ENCODE measurements at places on chromosomes 13 and 19.

DNA sequence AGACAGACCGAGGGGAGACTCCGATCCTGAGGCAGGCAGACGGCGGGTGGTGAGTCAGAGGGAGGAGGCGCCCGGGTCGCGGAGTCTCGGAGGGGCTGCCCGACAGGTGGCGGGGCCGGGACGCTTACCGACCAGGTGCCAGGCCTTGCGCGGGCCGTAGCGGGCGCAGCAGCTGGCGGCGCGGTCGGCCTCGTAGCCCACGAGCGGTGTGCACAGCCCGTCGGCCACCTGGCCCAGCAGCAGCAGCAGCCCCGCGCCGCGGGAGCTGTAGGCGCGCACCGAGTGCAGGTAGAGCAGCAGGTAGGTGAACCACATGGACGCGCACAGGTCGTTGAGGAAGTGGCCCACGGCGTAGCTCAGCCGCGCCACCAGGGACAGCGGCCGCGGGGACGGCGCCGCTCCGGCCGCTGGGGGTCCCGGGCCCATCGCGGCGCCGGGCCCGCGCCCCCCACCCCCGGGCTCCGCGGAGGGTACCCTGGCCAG is 367 bp downstream of the MFSD12 start:
- DNase-seq, result no peak

GRCh38 chr19:17210296-17210695 is 4.9 kb upstream of the USE1 start:
- DNase-seq, result no peak

DNA sequence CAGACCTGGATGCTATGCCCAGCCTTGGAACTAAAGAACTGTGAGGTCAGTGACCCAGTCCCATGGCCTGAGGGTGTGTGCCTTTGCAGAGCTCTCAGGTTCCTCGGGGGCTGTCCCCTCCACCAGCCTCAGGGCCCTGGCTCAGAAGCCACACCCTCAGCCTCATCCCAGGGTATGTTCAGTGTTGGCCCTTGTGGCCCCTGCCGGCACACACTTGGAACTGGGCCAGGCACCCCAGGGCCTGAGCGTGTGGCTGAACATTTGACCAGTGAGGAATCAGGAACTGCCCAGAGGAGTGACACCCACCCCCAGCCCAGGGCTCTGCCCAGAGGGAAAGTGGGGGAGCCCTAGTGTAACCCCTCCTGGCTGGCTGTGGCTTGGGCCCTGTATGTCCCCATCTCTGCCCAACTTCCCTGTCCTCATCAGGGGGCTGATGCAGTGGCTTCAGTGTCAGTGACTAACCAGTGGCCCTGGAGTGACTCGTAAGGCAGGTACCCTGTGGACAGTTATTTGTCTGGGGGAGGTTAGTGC is 10.0 kb downstream of the NKPD1 start:
- peak; percentile 20 for DNase-seq

GRCh38 chr13:20337884-20338551 is 105.9 kb upstream of the GJB6 start:
- no peak for DNase-seq

DNA sequence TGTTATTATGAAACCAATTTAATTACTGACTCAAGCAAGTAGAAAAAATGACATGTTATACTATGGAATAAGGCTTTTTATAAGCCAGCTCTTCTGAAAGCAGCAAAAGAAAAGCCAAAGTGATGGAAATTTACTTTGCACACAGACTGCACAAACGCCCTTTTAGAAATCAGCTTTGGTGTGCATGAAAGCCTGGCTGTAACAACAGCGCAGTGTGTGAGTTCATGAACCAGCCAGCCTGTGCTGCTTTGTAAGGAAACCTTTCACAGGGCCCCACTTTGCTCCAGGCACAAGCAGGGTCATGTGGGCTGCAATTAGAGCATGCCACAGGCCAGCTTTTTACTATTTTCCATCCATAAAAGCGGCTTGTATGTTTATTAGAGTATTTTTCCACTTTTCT is 13.6 kb upstream of the IFT88 start:
- DNase-seq, result no peak

GRCh38 chr13:94435604-94436226 is 43.8 kb downstream of the DCT start:
- no peak for DNase-seq

GRCh38 chr13:42633495-42633894 is 59.5 kb downstream of the TNFSF11 start:
- no peak for DNase-seq

DNA sequence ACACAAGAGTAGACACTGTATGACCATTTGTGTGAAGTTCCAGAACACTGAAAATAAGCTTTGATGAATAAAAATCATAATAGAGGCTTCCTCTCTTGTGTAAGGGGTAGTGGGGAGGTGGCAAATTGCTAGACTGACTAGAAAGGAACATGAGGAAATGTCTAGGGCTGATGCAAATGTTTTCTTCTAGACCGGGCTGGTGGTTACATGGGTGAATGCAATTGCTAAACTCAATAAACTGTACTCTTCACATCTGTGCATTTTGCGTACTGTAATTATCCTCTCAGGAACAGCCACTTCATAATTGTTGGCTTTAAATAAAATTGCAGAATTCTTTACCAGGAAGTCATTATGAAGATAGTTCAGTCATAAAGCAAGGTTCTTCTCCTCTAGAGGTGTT is 5.2 kb upstream of the KBTBD7 start:
- DNase-seq, result peak; percentile 8

- no peak for DNase-seq
Measured at GRCh38 chr19:11054628-11055027, 34.6 kb upstream of the LDLR start.

DNA sequence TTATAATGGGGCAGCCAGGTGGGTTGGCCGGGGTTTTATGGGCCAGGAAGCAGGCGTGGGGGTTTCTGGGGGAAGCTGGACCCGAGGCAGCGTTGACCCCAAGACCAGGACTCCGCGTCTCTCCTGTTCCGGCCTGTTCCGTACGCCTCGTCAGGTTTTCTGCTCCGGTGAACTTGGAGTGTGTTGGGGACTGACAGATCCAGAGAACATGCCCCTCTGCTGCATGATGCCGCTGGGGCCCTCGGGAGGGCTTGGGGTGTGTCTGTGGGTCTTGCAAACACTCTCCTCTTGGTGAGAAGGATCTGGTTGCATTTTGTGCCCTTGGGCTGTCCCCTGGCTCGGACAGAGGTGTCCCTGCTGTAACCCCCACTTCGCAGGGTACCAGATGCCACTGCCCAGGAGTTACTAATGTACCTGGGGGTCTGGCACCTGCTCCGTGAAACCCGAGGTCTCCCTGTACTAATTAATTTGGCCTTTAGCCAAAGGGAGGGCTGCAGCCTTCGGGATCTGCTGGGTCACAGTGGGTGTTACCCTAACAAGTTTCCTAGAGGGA is 15.6 kb downstream of the KDM4B start:
- DNase-seq, result no peak

GRCh38 chr13:78147905-78148304 is 229.3 kb upstream of the EDNRB start:
- DNase-seq, result no peak

DNA sequence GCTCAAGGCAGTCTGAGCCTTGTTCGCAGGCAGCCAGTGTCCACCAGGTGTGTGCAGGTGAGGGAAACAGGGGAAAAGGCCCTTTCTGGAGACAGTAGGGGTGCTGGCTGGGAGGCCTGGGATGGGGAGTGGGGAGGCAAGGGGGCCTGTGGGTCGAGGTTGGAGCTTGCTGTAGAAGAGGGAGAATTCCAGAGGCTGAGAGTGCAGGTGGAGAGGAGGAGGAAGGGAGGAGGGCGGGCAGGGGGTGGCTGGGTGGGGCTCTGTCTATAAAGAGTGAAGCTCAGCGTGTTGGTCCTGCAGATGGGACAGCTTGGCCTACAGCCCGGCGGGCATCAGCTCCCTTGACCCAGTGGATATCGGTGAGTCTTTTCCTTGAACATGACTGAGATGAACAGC is at the start of gene CCL25:
Gene CCL25, plus strand, starts transcription at position 297 of the 396 bp plus-strand sequence. CDS start 290 bp downstream, outside the sequence.
- DNase-seq, result no peak

- DNase-seq, result no peak
Measured at GRCh38 chr13:106405731-106406130, 129.7 kb downstream of the EFNB2 start.

GRCh38 chr13:49536144-49536873 is 40.6 kb downstream of the PHF11 start:
- no peak for DNase-seq

DNA sequence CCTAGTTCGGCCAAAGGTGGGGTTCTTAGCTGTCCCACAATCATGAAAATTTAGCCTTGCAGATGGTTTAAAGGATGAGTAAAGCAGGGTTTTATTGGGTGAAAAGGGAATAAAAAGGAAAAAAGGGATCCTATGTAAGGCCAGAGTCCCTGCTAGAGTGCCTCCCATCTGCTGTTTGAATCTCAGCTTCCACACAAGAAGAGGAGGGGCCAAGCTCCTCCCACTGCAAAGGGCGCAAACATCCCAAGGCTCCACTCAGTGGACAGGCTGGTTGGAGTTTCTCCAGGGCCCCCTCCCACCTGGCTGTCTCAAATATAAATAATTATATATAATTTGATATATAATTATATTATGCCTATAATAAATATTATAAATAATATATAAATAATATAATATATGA is 1272.1 kb upstream of the PCDH20 start:
- DNase-seq, result no peak

DNA sequence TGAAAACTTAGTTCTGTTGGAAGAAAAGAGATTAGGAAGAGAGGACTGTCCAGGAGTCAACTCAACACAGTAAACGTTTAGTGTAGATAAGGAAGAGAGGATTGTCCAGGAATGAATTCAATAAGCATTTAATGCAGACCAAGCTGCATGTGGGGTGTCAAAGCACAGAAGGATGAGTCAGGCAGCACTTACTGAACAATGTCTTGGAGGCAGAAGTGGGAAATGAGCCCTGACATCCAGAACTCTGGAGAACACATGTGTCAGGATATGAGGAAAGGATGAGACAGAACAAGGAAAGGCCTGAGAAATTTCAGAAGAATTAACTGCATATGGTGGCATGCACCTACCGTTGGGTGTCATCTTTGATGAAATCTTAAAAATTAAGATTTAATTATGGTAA is 429.2 kb upstream of the HTR2A start:
- DNase-seq, result no peak

DNA sequence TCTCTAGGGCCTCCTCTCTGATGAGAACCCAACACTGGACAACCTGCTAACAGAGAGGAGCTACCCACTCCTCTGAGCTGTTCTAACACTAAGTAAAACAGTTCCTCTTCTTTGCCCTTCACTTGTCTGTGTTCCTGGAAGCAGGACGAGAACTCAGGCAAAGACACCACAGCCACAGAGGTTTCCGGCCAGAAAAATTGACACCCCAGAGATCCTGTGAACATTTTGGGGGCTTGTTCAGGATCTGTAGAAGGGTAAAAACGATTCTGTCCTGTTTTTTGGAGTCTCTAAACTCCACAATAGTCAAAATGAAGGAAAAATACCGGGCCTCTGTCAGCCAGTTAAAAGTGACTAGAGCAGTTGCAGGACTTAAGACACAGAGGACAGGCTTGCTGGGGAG is 165.9 kb downstream of the B3GLCT start:
- DNase-seq, result no peak

DNA sequence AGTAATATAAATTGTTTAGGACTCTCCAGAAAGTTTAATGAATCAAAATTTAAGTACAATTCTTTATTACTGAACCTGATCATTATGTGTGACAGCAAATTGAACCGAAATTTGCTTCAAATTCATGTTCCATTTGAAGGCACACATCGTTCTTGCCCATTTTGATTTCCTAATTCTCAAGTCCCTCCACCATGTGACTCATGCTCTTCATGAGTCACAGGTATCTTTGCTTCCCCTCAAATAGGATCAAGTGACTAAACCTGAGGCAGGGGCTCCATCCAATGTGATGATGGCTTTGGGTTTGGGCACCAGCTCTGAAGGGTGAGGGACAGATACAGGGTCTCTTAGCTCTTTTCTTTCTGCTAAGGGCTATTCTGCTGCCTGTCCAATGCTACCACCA is 86.1 kb downstream of the THSD1 start:
- no peak for DNase-seq

DNA sequence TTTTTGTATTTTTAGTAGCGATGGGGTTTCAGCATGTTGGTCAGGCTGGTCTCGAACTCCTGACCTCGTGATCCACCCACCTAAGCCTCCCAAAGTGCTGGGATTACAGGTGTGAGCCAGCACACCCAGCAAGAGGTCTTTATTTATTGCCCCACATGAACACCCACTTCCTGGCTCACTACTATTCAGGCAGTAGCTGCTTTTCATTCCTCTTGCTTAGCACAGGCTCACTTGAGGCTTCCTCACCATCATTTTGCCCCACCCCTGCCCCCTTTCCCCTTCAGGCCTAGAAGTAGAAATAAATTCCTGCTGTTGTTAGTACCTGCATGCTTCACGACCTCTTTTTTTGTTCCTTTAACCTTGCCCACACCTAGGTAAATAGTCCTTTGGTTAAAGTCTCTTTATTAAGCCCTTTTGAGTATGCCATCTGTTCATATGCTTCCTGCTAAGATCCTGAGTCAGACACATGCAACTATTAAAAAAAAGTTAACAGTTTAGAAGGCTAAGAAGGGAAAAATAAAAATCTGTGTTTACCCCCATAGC is 33.5 kb upstream of the ITM2B start:
- DNase-seq, result no peak

DNA sequence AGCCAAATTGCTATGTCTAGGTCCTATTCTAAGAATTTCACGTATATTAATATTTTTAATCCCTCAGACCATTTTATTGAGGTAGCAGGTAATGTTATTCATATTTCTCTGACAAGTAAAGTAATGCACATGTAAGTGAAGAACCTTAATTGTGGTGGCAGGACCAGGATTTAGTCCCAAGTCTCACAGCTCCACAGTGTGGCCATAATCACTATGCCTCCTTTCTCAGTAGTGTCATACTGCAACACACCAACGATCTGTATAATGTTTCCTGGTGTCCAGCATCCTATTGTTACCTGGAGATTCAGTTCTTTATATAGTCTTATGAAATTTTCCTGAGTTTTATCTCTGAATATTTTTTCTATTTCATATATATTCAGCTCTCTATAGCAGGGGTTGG is 340.3 kb downstream of the OLFM4 start:
- no peak for DNase-seq

DNA sequence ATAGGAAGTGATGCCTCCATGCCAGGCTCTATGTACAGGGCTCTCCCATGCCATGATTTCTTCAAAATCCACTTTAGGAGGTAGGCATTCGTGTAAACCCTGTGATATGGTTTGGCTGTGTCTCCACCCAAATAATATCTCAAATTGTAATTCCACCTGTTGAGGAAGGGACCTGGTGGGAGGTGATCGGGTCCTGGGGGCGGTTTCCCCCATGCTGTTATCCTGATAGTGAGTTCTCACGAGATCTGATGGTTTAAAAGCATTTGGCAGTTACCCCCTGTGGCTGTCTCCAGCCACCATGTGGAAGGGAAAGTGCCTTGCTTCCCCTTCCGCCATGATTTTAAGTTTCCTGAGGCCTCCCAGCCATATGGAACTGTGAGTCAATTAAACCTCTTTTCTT is 8.1 kb downstream of the SARS2 start:
- no peak for DNase-seq

DNA sequence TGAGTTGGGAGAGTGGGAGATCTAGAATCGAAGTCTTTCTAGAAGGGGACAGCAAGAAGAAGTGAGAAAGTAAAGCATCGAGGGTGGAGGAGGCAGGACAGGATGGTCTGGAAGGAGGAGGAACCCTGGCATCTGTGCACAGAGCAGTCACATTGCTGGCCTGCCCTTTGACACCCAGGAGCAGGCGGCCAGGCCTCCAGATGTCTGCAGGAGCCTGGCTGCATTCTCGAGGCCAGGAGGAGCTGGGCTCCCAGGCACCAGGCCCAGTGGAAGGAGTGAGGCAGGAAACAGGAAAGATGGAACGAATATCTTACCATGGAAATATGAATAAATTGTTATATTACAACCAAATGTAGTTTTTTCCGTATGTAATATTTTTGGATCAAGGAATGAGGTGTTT is 27.7 kb upstream of the ARGLU1 start:
- DNase-seq, result no peak
